Frontal cortex (tissue), 4 donors: ENCODE measurements at places on chromosomes 16 and 17.

DNA sequence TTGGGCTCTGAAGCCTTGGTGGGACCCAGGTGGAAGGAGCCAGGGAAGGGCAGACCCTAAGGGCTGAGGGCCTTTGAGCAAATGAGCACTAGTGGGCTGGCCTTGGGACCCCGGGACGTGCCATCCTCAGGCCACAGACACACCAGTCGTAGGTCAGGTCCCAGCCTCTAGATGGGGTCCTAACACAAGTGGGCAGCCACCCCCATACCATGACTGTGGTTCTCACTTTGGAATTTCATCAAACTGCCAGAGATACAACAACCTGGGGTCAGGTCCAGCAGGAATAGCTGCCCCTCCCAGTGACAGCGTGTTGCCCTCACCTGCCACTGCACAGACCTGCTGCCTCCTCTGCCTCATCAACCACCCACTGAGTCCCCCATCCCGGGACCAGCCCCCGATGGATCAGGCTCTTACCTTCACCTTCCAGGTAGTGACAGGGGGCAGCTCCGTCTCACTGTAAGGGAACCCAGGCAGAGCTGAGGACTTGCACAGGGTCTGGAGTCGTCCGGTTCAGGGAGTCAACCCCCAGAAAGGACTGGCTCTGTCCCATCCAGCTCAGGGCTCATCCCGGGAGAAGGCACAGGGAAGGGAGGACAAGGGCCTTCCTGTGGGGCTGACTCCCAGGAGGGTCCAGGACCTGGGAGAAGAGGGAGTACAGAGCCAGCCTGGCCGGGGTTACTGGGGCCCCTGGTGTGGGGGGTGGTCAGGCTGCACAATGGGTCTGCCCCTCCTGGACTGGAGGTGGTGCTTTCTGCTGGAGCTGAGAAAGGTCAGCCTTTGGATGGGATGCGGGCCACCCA lies 40.0 kb downstream of the LGALS9 start:
- DNase-seq, result no peak

DNA sequence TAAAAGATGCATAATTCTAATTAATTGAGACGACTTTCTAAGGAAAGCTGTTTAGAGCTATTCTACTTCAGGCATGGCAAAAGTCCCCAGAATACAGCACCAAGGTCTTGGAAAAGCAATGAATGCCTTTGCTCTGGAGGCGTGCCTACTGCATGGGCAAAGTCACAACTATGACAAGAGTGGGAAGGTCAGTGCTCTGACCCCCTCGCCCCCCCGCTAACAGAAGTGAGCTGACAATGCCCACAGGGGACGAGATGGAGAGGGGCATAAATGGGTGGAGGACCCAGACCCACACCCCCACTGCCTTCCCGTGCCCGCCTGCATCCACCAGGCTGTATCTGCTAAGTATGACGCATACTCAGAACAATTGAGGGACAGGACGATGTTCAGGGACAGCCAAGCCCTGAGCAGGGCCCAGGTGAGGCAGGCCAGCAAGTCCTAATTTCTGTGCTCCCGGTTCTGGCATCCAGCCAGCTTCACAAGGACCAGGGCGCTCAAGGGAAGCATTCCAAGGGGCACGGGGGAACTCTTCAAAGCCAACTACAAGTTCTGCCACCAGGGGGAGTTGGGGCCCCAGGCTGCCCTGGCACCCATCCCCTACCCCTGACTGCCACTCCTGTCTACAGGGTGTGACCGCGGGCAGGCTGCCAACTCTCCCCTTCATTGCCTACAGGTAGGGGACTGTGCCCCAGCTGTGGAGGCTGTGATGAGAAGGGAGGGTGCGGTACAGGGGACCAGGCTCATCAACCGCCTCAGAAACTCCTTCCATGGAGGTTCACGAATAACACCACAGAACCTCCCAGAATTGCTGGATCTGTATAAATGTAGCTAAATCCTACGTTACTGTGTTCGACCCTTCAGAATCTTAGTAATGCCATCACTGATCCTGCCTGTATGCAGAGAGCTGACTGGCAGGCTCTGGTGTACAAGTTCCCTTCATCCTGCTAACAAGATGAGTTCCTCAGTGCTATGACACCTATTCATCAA lies 20.8 kb downstream of the NPRL3 start:
- DNase-seq, result peak; percentile 42

DNA sequence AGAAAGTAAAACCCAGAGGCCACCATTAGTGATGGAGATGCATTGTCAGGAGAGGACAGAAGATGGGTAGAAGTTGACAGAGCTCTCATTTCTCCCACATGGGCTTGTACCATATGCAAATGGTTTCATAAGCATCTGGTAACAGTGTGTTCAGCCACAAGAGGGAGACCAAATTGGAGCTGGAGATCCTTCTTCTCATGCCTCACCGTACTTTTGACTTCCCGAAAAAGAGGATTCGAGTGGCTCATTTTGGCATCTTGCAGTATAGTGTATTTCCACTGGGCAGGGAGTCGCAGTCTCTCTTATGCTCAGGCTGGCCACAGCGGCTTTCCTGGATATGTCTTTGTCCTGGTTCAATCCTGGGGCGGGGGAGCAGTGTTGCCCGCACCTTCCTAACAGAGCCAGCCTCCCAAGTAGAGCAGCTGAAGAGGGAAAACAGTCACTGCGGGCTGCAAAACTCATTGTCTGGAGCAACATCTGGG lies 23.8 kb downstream of the TBC1D3B start:
- DNase-seq, result no peak

GRCh38 chr17:19883537-19884215 lies 15.9 kb upstream of the ULK2 start:
- no peak for DNase-seq

- no peak for DNase-seq
Observed at GRCh38 chr16:70457446-70458166, 3.2 kb downstream of the FCSK start.
